ENCODE measurements at places on chromosomes 1 and 21.

GRCh38 chr1:25890239-25891034 is 14.9 kb upstream of the PAQR7 start:
- no peak for DNase-seq

GRCh38 chr1:99727575-99728185 is 38.8 kb downstream of the FRRS1 start:
- DNase-seq = no peak

DNA sequence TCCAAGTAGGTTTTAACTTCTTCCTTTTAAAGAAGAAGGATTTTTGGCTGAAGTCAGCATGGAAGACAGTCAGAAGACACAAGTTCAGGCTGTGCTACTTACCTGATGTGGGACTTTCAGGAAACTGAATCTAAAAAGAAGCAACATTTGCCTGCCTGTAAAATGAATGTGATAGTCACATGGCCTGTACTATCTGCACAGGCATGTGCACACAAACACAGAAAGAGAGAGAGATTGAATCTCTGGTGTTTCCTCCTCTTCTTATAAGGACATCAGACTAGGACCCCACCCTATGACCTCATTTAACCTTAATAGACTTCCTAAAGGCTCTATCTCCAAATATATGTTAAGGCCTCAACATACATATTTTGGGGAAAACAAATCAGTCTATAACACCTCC is 542.9 kb downstream of the PLPP3 start:
- no peak for DNase-seq

DNA sequence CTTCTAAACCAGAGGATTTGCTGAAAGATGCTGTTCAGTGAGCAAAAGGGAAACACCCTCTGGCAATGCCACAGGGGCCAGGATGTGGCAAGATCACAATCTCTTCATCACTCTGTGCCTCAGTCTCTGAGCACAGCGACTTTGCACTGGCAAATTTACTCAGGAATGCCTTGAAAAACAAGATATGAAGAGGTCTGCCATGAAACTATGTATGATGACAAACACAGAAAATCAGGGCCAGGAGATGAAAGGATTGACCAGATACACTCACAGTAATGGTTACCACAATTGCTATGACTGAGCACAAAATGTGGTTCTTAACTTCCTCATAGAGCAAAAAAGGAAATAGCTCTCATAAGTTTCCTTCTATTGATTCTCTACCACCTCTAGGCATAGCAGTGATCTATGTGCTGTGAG is 5.8 kb downstream of the TTC13 start:
- DNase-seq = no peak

GRCh38 chr1:199855580-199855979 is 171.9 kb upstream of the NR5A2 start:
- DNase-seq = no peak

- no peak for DNase-seq
These were observed 5.2 kb downstream of the PPFIA4 start for GRCh38 chr1:203031467-203031866.

- no peak for DNase-seq
These were observed 165.0 kb upstream of the IRF2BP2 start for GRCh38 chr1:234774971-234775370.

DNA sequence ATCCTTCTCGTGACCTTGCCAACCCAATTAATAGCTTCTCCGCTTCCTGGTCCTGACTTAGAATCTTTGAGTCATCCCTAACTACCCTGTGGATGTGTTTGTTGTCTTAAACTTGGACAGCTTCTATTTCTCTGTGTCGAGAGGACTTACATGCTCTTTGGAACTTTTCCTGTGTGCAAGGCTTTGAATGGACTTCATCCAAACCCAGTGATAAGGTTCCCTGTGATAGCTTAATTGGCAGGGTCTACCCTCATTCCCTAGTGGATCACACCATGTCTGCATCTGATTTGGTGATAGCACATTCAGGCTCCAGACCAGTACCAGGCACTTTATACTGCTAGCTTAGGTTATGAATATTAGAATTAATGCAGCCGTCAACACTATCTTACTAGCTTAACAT is 378.2 kb upstream of the KAZN start:
- no peak for DNase-seq

DNA sequence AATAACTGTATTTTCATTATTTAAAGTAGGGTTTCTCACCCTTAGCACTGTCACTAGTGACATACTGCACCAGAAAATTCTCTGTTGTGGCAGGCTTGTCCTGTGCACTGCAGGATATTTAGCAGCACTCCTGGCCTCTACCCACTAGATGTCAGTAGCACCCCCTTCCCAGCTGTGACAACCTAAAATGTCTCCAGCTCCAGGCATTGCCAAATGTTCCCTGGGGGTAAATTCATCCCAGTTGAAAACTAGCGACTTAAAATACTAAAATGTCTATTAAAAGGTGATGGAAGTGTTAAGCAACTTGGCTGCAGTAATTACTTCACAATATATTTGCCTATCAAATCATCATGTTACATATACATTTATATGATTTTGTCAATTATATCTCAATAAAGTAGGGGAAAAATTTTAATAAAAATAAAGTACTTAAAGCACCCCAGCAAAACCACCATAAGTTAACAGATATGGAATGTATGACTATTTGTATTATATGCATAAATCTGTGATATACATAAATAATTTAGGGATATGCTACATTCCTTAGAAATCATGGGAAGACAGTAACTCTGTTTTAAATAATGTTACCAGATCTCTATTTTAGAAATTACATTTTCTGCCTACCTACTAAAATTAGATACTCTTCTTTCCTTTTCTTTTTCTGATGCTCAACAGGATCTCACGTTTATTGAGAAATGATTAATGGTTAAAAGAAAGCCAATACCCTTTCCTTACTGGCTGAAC is 74.6 kb downstream of the ARID4B start:
- peak; percentile 41 for DNase-seq

GRCh38 chr21:35227786-35228185 is 178.7 kb upstream of the RUNX1 start:
- DNase-seq = no peak

DNA sequence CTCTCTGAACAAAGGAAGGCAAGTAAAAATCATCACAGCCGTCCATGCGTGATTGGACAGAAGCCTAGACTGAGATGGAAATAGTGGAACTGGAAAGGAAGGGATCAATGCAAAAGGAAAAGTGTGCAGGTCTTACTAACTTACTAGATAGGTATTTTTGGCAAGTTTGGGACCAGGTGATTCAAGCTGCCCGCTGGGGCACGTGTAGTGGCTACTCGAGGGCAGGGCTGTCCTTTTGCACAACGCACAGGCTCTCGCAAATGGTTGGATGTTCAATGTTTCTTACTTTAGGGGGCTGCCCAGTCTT is 566 bp upstream of the ALG6 start:
- no peak for DNase-seq

DNA sequence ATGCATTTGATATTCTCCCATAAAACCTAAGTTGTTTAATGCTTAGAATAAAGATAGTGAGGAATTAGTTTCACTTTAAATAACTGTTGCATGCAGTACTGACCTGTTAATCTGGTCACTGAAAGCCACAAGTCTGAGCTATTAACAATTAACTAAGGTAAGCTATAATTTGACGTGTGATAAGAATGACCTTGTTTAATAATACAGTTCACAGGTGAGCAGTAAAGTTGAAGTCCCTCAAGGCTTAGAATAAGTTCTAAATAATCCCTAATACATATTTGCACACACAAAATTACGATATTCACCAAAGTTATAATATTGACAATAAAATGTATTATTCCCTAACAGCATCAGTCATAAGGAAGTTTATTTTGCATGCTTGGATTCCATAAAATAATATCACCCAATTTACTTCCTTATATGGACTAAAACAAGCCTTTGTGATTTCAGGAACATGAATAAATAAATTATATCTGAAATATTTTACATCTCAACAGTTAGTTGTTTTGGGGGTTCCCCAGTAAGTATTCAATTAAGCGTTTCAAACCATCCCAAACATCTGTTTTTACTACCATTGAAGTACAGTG is 70.6 kb upstream of the CHRM3 start:
- no peak for DNase-seq

All from amygdala (tissue), 56 donors.